Activated CD4-positive, CD25-positive, alpha-beta regulatory T cell (primary cell): ENCODE measurements at places on chromosomes 12 and 14.

- no peak for DNase-seq
Measured at GRCh38 chr12:12531194-12531593, 31.5 kb downstream of the DUSP16 start.

GRCh38 chr12:5479761-5480160, 47.9 kb downstream of the NTF3 start:
- DNase-seq, result no peak

- DNase-seq, result no peak
Measured at GRCh38 chr14:103840014-103840413, 7.4 kb downstream of the PPP1R13B start.

DNA sequence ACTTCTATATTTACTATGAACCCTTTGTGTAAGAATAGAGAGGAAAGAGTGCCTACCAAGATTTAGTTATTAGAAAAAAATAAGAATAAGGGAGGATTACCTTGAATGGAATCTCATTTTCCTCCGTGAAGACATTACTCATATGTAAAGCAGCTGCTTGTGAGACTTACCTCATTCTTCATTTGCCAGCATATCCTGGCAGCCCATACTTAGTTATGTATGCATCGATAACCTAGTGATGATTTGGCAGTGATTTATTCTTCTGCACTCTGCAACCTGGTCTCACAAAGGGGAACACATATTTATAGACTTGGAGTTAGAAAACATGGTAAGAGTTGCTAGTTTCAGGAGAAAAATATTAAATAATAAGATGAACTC, 56.8 kb downstream of the LRFN5 start:
- DNase-seq, result no peak

DNA sequence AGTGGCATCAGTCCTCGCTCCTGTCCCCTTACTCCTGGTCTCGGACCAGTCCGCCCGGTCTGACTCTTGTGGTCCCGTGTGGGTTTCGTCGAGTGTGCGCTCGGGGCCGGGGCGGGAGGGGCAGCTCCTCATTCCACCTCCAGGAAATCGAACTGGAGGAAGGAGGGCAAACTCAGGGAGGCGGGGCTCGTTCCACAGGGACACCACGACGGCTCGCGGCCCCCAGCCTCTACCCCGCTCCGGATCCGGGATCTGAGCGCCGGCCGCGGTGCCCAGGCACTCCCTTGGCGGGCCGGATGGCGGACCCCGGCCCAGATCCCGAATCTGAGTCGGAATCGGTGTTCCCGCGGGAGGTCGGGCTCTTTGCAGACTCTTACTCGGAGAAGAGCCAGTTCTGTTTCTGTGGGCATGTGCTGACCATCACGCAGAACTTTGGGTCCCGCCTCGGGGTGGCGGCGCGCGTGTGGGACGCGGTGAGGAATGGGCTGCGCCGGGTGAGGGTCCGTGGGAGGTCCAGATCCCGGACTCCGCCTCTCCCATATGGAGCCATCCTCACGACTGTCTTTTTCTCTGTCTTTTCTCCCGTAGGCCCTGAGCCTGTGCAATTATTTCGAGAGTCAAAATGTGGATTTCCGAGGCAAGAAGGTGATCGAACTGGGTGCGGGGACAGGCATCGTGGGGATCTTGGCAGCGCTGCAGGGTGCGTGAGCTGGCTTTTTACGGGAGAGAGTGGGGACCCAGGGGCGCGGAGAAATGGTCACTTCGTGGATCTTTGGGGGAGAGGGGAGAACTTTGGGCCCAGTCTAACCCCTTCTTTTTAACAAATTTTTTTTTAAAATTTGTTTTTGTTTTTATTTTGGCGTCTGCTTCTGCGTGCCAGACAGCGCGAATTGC, at the start of gene EEF1AKMT3:
TSS of gene EEF1AKMT3 (plus strand) at position 186 of the 894 bp plus-strand sequence. CDS start at position 297, 111 bp downstream.
- no peak for DNase-seq

DNA sequence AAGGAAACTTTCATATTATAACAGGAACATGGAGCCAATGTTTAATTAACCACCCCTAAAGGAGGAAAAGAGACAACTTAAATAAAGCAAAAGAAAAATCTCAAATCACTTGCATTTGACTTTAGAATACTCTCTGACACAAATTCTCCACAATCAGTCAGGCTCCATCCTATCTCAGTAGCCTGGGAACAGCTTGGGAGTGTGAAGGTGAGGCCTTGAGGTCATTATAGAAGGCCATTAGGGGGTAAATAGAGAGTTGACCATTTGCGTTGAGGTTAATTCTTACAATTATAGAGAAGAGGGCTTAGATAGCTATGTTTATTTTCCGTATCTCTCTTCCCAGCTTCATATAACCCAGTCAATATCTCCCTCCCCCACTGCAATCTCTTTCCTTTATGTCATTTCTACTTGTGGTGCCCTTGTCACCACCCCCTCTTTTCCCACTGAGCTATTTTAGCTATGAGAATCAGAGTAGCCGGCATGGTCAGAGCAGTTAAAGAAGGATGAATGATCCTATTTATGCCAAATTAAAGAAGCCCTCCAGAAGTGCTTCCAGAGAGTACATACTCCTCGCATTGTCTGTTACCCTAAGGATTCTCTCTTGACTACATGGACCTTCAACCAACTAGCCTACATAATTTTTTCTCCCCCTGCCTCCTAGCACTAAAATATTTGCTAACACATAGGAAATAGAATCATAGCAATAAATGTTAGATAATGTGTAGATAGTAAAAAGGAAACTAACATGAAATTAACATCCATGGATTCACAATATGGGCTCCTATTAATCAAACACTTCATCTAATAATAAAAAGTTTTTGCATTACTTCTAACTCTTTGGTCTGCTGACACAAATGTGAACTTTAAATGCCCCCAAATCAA, 135.2 kb upstream of the KRR1 start:
- DNase-seq, result no peak

GRCh38 chr14:78342879-78343278, 172.7 kb downstream of the NRXN3 start:
- DNase-seq, result no peak

DNA sequence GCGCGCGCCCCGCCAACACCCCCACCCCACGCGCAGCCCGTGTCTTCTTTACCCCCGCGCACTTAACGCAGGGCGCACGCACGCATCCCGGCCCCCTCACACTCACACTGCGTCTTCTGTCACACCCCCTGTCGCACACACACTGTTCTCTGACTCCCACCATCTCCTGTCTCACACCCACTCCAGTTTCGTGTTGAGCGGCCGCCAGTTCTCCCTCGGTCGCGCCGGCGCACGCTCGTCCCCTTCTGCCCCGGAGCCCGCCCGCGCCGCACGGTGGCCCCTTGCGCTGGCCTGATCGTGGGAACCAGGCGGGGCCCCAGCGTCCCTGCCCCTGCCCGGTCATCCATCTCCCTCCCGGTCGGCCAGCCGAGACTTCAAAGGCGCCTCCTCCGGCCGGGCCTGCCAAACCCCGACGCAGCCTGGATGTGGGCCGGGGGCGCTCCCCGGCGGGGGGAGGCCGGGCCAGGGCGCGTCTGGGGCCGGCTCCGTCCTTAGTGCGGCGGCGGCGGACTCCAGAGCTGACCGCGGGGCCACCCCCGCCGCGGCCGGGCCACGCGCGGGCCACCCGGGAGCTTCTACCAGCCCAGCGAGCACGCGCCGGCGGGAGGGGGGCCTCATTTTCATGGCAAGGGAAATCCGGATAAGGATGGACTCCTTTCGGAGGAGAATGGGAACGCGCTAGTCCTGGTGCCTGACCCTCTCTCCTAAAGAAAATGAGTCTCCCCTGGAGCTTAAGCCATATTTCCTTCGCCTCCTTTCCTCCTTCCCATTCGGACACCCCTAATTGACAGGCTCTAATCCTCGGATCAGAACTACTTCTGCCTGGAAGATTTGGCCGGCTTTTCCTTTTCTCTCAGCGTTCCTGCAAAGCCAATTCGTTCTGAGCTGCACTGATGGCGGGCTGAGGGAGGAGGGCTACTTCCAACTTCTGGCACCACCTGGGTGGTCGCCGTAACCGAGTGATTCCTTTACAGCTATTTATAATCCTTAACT, 82.0 kb upstream of the HMGA2 start:
- DNase-seq, result no peak

DNA sequence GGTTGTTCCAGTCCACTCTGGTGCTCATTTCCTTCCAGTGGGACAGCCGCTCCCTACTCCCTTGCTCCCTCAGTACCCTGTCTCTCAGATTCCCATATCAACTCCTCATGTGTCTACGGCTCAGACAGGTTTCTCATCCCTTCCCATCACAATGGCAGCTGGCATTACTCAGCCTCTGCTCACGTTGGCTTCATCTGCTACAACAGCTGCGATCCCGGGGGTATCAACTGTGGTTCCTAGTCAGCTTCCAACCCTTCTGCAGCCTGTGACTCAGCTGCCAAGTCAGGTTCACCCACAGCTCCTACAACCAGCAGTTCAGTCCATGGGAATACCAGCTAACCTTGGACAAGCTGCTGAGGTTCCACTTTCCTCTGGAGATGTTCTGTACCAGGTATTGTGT, 69.9 kb downstream of the RAD52 start:
- DNase-seq, result no peak

- no peak for DNase-seq
Measured at GRCh38 chr14:100731011-100731670, 4.4 kb downstream of the DLK1 start.

- DNase-seq, result no peak
Measured at GRCh38 chr12:5177731-5178130, 134.1 kb downstream of the KCNA5 start.

GRCh38 chr14:91388551-91388975, 29.1 kb downstream of the CCDC88C start:
- peak; percentile 22 for DNase-seq

- DNase-seq, result no peak
Measured at GRCh38 chr12:96094201-96094600, 58.8 kb upstream of the LTA4H start.

GRCh38 chr14:80634106-80634758, 307.3 kb downstream of the CEP128 start:
- DNase-seq, result no peak

- DNase-seq, result no peak
Measured at GRCh38 chr12:30816742-30817465, 62.2 kb upstream of the CAPRIN2 start.

DNA sequence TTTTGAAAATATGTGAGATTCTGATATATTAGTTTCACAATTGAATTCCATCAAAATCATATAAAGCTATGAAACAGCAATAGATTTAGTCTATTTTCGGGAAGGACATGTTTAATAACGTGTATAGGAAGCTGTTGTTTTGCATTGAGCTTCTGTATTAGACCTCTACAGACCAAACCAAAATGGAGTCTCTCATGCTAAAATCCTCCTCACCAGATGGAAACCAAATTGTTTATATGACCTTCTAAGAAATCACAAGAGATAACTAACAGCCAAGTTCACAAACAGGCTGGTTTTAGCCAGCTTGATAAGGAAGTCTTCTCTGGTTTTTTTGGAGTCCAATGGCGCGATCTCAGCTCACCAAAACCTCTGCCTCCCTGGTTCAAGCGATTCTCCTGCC, 23.9 kb downstream of the L2HGDH start:
- DNase-seq, result no peak

- DNase-seq, result no peak
Measured at GRCh38 chr12:109763201-109763841, 49.7 kb downstream of the FAM222A start.

- DNase-seq, result no peak
Measured at GRCh38 chr12:81416571-81416970, 338.7 kb downstream of the ACSS3 start.

DNA sequence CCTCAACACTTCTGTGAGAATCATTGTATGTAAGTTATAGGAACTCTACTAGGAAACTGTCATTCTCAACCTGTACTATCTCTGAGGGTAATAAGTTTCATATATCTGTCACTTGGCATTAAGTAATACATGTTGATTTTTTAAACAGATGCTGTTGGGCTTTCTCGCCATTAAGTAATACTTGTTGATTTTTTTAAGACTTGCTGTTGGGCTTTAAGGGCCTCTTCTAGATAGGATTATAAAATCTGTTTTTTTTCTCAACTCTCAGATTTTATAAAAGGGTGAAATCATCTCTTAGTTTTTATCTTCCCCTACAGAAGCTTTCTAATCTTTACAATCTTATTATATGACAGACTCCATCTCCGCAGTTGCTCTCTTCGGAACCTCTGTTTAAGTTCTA, 5.6 kb downstream of the WASHC4 start:
- DNase-seq, result no peak

DNA sequence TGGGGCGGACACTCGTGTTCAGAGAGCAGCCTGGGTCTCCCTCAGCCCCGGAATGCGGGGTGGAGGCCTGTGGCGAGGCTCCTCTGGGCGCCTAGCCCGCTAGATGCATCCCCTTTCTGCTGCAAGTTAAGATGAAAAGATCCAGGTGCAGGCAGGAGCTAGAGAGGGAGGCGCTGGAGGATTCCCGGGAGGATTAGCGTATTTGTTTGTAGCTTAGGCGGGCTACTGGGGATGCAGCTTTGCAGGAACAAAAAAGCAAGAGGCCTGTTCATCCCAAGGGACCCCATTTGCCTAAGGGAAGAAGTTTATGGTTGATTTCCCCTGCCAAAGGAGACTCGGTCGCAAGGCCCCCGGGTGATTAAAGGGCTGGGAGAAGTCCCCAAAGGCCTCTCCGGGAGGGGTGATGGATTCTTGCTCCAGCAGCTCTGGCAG, 824 bp downstream of the CCDC177 start:
- DNase-seq, result no peak

- no peak for DNase-seq
Measured at GRCh38 chr14:60090864-60091519, 731 bp upstream of the PCNX4 start.
